ENCODE measurements at places on chromosomes 11 and 22.

GRCh38 chr11:95790123-95790932 lies at the start of gene CEP57:
Gene CEP57 (plus strand): TSS chr11:95790498. CDS start chr11:95790699, 201 bp downstream.
- peak; percentile 92 for DNase-seq

DNA sequence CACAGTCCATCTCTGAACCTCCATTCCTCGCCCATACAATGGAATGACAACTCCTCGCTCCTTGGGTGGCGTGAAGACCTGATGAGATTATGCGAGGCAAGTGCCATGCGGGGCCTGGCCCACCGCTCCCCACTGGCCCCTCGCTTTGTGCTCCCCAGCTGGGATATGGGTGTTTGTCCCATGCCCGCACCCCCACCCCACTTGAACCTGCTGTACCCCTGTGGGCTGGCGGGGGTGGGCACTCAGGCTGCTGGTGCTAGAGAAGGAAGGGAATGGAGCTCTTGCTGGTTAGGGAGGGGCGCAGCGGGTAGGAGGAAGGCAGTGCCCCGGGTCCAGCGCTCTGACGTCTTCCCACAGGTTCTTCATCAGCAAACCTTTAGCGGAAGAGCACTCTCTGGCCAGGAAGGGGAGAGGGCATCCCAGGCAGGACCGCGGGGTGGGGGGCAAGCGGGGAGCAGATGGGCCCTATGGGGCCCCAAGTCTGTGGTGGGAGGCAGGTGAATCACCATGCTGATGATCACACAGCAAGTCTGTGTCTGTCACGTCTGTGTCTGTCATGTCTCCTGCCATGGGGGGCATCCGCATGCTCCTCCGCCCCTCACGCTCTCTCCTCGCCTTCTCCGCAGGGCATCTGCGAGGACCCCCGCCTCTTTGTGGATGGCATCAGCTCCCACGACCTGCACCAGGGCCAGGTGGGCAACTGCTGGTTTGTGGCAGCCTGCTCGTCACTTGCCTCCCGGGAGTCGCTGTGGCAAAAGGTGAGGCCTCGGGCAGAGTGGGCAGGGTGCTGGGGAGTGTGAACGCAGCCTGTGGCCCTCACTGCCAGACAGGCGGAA lies 9.4 kb upstream of the OMP start:
- no peak for DNase-seq

- no peak for DNase-seq
Measured at GRCh38 chr11:99822846-99823565, 802.3 kb downstream of the CNTN5 start.

- DNase-seq, result no peak
Measured at GRCh38 chr11:97570636-97571035, 1180.8 kb downstream of the JRKL start.

GRCh38 chr11:116124922-116125714 lies 620.9 kb upstream of the CADM1 start:
- DNase-seq, result no peak

- no peak for DNase-seq
Measured at GRCh38 chr11:10742460-10743208, 8.4 kb upstream of the CTR9 start.

DNA sequence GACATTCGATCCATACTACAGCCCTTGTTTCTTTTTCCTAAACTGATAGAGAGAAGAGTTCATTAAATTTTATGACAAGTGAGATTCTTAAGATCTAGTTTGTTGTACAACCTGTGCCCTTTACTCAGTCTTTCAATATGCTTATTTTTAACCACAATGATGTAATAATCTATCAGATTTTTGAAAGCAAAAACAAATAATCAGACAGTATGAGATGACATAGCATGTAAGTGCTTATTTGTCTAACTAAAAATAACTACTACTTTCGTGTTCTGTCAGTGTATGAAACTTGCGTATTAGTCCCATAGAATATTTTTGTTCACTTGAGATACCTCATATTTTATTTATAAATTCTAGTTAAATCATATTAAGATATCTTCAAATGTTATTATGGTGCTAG lies 33.2 kb downstream of the RAB39A start:
- no peak for DNase-seq

DNA sequence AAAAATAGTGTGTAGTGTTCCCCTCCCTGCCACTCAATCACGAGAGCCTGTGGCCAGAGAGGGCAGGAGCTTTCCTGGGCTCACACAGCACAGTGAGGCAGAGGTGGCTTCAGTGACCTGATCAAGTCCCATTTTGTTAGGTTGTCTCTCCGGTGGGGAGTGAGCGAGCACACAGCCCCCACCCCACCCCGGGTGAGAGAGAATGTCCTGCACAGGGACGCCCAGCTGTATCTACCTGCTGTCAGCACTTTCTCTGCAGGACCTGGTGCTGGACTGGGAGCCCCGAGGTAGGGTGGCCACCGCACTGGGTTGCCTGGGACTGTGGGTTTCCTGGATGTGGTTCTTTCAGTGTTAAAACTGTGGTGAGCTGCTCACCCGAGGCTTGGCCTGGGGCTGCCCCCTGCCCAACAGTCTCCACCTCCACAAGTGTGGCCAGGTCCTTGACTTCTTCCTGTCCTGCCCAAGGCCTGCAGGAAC lies 6.1 kb downstream of the CAPN5 start:
- DNase-seq, result no peak

DNA sequence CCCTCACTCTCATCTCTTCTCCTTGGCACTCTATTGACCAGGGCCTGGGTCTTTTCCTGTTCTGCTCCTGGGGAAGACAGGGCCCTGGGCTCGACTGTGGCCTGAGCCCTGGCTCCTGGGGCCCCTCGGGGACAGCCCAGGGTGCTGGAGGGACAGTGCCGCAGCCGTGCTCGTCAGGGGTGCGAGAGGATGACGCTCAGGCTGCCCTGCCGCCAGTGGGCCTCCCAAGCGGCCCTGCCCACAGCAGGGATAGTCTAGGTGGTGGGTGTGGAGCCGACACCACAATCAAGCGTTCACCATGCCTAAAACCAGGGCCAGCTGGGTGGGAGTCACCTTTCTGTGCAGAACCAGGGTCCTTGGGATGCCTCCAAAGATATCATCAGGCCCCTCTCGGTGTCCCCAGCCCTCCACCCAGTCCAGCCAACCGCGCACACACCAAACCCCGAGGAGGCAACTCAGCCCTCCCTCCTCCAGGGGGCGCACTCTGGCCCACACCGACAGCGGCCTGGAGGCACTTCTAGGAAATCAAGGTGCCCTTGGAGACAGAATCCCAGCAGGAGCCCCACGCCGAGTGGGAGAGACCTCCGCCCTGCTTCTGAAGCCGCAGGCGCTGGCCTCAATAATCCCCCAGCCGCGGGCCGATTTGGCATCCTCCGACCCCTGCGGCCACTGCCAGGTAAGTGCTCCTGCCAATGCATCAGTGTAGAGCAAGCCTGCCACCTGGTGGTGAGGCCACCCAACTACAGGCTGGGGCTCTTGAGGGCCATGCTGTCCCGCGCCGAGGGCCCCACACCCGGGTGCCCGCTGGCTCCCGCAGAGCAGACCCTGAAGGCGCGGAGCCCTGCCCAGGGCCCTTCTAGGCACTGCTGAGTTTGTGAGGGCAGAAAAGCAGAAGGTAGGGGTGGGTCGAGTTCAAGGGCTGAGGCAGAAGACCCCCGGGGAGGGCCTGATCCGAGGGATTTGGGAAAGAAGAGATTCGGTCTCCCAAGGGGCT lies 496.4 kb downstream of the BUD13 start:
- DNase-seq, result peak; percentile 96

DNA sequence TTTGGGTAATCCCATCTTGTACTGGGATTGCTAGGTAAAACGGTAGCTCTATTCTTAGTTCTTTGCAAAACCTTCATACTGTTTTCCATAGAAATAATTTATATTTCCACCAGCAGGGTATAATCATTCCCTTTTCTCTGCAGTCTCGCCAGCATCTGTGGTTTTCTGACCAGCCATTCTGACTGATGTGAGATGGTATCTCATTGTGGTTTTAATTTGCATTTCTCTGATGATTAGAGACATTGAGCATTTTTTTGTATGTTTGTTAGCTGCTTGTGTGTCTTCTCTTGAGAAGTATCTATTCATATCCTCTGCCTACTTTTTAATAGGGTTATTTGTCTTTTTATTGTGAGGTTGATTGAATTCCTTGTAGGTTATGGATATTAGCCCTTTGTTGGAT lies 220.9 kb downstream of the PGR start:
- no peak for DNase-seq

- DNase-seq, result no peak
Measured at GRCh38 chr22:27687984-27688545, 113.5 kb downstream of the MN1 start.

GRCh38 chr22:42080287-42080686 lies 787 bp downstream of the SMDT1 start:
- no peak for DNase-seq

- DNase-seq, result no peak
Measured at GRCh38 chr11:64466115-64466718, 107.3 kb downstream of the RPS6KA4 start.

Data from nephron progenitor cell (in vitro differentiated cells).